Left hindlimb (tissue), 1 donor: ENCODE measurements at places on chromosomes 16 and 17.

GRCh38 chr16:50502616-50503011 is 45.6 kb upstream of the NKD1 start:
- DNase-seq: no peak

DNA sequence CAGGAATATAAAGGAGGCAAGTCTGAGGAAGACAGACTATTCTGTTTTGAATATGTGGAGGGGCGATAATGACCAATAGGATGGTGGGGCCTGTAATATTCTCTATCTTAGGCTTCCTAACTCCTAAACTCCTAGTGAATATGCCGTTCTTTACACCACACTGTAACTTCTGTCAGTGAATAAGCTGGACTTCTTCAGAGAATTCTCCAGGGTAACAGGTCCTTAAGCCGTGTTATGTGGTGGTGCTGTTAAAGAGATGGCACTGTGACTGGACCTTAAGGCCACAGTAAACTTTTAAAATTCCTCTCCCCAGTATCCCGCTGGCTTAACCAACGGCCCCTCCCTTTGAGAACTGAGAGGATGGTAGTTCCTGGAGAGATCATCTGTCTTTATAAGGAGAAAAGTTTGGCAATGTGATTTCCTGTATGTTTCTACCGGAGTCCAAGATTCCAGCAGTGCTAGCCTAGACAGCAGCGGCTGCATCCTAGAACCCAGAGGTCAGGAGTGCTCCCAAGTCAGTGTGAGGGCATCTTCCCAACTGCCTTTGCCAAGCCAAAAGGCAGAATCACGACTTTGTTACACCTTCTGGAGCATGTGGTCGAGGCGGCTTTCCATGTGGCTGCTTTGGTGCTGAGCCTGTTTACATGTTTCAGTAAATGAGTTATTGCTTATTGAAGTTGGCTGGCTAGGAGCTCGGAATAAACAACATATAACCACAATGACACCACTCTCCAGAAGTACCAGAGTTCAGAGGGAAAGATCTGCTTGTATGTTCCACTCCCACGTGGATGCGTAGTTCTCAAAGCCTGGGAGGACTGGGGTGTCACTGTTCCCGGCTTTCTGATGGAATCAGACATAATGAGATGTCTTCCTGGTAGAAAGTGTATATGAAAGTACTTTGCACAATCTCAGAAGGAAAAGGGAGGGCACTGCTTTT is 41.0 kb downstream of the TUBD1 start:
- DNase-seq: no peak

DNA sequence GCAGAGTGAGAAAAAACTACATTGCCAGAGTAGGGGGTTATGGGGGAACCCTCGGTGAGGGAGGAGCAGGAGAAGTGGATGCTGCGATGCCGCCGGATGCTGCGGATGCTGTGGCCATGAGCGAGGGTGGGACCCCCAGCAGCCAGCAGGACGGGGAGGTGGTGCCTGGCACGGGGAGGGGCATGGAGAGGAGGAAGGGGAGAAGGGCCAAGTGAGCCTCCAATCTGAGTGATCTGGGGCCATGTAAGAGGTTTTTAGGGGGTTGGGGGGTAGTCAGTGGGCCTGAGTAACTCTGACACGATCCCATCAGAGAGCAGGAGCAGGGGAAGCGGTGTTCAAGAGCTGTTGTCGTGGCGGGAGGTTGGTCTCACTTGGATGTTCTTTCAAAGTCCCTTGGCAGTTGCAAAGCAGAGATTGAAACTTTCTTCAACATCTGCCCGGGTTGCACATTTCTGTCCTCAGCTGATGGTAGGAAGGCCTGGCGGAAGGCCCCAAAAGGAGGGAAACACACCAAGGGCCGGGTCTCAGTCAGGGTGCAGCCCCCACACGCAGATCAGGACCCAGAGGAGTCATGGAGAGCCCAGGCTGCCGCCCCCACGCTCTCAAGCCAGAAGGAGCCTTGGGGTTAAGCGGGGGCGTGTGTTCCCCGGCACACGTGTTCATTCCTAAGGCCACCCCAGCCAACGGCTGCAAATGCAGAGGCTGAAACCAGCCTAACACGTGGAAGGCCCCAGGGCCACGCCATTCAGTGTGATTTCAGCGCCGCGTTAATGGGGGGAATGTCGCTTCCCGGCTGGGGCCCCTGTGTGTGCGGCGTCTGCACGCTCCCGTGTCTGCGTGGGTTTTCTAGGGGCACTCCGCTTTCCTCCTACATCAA is 81.7 kb downstream of the ZDHHC7 start:
- no peak for DNase-seq

- no peak for DNase-seq
These were observed 287.4 kb downstream of the HAPSTR1 start for GRCh38 chr16:9378876-9379275.

GRCh38 chr17:35795007-35795870 is at the start of gene MMP28:
TSS of gene MMP28 (minus strand) at chr17:35795641. CDS start at chr17:35795377, 264 bp downstream.
- peak; percentile 45 for DNase-seq

DNA sequence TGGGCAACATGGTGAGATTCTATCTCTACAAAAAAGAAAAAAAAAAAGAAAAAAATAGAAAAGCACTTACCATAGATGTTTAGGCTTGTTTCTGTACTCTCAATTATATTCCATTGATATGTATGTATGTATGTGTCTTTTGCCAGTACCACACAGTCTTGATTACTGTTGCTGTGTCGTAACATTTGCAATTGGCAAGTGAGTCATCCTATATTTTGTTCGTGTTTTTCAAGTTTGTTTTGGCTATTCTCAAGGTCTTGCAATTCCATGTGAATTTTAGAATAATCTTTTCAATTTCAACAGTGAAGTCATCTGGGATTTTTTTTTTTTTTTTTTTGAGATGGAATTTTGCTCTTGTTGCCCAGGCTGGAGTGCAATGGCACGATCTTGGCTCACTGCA is 19.3 kb downstream of the SPECC1 start:
- no peak for DNase-seq

DNA sequence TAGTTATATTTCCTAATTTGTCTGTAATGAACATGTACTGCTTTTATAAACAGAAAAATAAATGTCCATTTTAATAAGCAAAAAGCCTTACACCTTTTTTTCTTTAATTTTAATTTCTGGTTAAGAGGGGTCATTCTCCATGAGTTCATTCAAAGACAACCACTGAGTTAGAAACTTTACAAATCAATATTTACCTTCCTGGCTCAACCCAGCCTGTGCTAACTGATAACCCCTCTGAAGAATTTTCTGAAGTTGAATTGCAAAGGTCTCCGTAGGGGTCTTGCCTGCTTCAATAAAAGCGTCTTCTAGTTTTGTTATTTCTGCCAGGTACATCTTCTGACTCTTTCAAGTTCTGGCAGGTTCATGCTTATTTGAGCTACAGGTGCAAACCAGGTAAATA is 440.4 kb upstream of the SALL1 start:
- DNase-seq: no peak

- DNase-seq: peak; percentile 90
These were observed 138.5 kb upstream of the CORO6 start for GRCh38 chr17:29761040-29761761.

DNA sequence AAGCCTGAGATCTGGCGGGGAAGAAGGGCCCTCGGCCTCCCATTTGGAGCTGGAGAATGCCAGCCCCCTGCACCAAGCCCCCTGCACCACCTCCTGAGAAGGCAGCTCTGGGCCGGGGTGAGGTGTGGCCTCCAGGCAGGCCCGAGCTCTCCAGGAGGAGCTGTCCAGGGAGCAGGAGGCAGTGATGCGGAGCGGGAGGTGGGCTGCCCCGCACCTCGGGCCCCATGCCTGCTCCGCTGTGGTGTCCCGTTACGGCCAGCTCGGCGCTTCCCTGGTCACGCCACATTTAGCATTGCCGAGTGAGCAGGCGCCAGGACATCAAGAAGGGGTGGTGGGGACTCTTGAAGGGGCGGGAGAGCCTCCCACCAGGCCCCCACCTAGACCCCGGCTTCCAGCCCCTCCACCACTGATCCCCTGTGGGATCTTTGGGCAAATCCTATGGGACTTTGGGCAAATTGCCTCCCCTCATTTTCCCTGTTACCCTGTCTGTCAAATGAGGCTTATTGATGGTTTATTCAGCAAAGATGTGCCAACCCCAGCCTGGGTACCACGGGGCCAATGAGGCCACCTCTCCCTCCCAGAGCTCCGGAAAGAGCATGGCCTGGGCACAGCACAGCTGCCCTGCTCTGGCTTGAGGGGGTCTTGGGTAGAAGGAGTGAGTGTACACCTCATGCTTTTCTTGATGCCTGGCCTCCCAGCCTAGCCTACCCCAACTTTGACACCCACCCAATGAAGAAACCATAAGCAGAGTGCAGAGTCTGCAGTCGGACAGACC is 15.3 kb downstream of the FOXN1 start:
- no peak for DNase-seq

GRCh38 chr17:79833110-79833450 is 6.2 kb downstream of the CBX4 start:
- DNase-seq: no peak
